ENCODE measurements at places on chromosomes 3 and 15.

DNA sequence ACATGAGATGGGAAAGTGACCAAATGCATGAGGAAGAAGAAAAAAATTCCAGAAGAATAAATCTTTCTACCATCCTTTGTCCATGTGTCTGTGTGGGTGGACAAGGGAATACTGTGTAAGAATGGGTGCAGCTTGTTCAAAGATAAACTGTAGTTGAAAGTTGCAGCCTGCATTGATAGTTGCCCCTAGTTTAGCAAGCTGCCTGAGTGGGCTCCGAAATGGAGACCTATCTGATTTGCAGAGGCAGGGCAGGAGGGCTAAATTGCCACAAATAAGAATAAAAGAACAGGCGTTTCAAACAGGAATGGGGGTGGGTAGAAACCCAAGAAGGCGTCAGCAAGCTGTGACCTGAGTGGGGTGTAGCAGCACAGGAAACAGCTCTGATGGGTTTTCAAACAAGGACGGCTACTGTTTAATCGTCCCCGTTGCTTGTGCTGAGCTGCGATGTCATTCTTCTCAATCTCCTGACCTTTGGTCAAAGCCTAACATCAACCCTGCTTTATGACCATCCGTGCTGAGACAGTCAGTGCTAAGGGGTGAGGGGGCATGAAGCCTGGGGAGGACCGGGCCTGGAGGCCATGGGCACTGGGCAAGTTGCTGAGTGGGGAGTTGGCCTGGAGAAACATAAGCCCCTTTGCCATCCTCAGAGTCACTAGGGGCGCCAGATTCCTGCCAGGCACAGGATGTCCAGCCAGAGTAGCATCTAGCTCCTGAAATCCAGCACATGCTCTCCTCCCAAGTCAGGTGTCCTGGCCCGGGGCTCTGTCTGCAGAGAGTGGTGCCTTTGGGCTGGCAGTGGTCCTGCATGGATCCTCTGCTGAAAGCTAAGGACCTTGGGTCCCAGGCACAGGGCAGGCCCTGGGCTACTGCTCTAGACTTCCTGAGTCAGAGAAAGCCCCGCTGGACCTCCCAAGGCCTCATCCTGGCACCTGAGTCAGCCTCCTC is 19.2 kb upstream of the C15orf39 start:
- no peak for DNase-seq

DNA sequence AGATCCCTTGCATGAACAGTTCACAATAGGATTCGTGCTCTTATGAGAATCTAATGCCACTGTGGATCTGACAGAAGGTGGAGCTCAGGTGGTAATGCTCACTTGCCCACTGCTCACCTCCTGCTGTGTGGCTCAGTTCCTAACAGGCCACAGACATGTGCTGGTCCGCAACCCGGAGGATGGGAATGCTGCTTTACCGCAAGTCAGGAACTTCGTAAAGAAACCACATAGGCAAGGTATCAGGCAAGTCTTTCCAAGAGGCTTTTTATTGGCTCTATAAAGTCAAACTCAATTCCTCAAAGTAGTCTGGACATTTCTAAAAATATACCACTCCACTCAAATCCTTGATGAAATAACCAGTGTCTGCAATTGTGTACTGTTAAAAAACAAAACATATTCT is 56.1 kb downstream of the OSTN start:
- no peak for DNase-seq

GRCh38 chr3:173992416-173992815 is 594.9 kb downstream of the NLGN1 start:
- no peak for DNase-seq

GRCh38 chr3:71536376-71536965 is 47.1 kb downstream of the FOXP1 start:
- no peak for DNase-seq

DNA sequence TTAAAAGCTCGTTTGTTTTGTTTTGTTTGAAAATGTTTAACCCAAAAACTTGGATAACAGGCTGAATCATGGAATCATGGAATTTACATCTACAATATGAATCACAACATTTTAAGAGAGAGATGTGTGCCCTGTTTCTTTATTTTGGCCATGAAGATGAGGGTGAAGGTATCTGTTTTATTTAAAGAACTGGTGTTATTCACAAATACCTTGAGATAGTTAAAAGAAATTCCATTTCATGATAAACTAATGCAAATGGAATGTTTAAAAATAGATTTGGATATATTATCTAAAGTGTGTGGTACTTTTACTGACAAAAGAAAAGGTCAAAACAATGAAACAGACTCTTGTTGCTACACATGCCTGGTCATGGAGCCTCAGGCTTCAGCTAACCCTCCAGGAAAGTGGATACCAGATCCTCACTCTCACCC is 486.0 kb upstream of the CFAP20DC start:
- DNase-seq: no peak

DNA sequence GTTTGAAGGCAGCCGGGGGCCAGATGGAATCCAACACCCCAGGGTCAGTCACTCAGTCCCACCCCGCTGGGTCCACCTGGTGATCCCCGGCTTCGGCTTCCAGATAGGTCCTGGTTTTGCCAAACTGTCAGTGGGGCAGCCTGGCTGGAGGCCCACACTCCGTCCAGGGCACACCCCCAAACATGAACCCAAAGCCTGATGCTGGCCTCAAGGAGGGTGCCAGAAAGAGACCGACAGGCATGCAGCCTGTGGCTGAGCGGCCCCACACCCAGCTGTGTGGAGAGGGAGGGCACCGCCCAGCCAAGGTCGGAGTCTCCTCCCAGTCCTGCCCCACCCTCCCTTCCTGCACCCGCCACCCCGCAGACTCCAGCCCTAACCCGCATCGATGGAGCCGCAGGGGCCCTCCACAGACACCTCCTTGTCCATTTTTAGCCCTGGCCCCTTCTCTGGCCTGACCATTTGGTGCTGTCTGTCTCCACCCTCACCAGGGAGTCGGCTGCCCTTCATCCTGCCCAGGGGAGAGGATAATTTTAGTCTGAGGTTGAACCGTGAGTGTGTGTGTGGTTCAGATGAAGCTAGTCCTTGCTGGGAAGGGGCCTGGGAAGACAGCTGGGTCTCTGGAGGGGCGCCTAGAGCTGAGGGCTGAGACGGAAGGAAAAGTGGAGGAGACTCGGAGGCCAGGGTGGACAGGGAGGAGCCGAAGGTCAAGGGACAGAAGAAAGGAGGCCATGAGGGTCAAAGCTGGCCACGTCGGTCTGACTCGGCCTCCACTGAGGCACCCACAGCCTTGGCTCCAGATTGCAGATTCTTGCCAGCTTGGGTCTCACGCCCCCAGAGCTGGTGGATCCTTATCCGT is 23.1 kb downstream of the TNK2 start:
- no peak for DNase-seq

- DNase-seq: no peak
Measured at GRCh38 chr3:14152963-14153355, 25.4 kb downstream of the XPC start.

DNA sequence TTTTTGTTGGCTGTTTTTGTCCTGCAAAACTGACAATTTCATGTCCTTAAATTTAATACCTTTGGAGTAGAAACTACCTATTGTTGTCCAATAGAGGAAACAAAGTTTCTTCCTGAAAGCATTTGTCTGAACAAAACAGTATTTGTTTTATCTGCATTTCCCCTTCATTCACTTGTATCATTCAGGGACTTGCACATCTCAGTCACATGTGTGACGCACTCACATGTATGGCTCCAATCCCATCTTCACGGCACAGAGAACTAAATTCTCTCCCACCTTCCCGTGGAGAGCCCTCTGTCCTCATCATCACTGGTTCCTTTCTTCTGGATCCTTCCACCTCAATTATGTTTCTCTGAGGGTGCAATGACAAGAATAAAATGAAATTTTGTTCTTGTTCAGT is 49.5 kb upstream of the GOLGA8J start:
- no peak for DNase-seq

- DNase-seq: no peak
Measured at GRCh38 chr3:42498034-42498433, 4.4 kb upstream of the VIPR1 start.

DNA sequence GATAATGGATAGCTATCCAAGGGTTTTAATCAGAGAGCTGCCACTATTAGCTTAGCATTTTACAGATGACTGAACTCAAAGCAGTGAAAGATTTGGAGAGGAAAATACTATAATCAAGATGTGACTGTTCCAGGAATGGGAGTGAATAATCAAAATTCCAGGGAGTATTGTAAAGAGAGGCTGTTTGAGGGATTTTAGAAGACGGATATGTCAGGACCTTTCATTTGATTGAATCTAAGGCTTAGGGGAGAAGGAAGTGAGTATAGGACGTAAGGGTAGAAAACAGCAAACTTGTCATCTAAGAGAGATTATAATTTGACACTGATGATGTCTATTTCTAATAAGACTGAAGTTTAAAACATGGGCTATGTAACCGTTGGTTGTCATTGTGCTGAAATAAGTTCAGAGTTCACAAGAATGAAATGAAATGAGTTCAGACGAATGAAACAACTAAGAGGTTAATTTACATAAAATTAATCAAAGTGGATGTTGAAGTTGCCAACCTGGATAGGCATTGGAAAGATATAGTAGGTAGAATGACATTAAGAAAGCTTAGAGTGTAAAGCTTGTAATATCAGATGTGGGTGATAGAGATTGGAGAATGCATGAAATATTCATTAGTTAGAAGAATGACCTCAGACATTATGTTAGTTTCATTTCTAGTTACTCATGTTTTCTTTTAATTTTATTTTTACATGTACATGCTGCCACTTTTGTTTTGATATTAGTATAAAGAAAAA is 842.8 kb downstream of the SI start:
- DNase-seq: no peak

DNA sequence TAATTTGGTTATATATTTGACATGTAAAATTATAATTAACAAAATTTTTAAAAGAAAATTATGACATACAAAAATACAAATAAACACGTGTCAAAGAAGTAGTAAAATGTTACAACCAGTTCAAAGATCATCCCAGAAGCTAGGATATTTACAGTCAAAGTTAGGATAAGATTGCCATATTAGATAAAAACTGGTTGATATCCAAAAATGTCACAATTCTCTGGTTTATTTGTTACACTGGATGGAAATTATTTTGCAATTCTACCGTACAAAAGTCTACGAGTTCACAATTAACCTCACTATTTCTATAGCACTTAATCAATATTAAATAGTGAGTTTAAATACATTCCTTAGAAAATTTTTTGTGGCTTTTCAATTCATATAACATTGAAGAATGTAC is 673.8 kb downstream of the GBE1 start:
- DNase-seq: no peak

GRCh38 chr3:14933820-14934425 is 13.5 kb upstream of the NR2C2 start:
- no peak for DNase-seq

DNA sequence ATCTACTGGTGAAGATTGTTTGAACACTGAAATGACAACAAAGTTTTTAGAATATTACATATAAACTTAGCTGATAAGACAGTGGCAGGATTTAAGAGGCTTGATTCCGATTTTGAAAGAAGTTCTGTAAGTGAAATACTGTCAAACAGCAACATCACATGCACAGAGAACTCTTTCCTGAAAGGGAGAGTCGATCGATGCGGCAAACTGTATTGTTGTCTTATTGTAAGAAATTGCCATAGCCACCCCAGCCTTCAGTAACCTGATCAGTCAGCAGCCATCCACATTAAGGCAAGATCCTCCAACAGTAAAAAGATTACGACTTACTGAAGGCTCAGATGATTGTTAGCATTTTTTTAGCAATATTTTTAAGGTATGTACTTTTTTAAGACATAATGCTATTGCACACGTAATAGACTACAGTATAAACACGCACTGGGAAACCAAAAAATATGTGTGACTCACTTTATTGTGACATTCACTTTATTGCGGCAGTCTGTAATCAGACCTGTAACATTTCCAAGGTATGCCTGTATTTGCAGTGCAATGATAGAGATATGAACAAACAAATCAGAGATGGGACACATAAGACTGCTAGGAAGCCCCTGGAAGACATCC is 225.6 kb upstream of the UBE2E1 start:
- DNase-seq: no peak

DNA sequence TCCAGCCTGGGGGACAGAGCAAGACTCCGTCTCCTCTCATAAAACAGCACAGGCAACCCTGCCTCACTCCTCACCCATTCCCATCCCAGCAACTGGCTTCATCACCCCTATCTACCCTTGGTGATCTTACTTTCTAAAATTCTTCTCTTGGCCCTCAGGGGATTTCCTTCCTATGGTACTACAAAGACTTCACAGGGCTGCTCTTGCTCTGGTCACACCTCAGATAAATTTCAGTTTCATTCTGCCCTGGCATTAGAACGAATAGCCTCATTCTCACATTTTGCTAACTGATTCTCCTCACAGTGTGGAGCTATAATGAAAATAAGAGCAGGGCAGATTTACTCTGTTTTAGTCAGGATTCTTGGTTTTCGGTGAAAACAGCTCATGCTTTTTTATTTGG is 22.1 kb upstream of the CRBN start:
- DNase-seq: no peak
